ENCODE measurements at places on chromosomes 2 and 18.
A peak's percentile ranks its signal among the peaks of the same experiment; 100 is the strongest.

DNA sequence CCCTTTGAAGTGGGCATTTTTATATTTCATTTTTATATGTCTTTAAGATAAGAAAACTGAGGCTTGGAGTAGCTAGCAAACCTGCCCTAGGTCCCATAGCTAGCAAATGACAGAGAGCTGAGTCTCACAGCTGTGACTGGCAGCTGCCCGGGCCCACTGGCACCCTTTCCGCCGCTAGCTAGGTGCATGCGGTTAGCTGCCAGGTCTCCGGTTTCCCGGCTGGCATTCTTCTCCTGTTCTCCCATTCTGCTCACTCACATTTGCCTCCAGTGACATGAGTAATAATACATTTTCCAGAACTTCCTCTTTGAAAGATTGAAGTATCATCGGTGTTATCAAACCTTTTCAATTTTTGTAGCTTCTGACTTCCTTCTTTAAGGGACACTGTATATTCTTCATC is 38.7 kb downstream of the MTCL1 start:
- DNase-seq: no peak

DNA sequence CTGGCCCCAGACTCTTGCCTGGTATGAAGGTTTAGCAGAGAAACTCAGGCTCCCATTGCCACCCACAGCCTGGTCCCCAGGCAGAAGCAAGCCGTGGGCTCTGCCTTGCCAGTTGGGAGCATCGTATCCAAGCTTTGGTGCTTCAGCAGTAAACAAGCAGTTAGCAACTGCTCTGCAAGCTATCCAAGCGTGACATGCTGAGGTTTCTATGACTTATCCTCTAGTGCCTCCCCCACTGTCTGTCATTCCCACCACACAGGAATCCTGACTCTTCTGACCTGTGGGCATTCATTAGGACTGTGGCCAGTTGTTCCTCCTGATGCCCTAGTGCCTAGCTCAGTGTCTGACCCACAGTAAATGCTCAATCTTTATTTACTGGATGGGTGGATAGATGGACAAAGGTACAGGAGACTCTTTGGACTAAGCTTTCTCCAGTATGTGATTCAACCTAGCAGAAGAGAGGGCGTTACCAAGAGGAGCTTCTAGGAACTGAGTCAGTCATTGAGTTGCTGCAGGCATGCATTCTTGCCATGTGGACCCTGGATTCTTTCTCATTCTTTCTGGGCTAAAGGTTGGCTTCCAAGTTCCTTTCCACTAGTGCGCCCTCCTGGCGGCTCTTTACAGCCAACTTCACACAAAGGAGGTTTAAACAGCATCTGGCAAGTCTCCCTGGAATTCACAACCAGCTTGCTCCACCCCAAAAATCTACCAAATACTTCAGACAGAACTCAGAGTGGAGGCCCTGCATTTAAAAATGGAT is 40.6 kb upstream of the MRPL19 start:
- DNase-seq: peak; percentile 94

- DNase-seq: no peak
Measured at GRCh38 chr2:177721818-177722567, 329.4 kb downstream of the AGPS start.

- DNase-seq: no peak
Measured at GRCh38 chr2:40746191-40746590, 294.3 kb upstream of the SLC8A1 start.

DNA sequence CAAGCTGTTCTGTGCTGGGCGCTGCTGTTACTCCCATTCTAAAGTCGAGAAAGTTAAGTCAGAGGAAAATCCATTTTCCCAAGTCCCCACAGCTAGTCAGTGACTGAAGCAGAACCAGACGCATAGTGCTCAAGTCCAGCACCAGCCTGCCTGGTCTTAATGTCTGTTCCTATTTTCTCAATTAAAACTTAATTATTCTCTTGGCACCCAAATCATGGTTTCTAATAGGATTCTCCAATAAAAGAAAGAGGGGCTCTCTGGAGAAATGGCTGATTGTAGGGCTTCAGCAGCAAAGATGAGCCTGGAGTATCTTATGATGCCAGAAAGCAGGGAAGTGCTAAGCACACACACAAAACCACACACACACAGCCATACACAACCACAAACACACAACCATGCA is 531.0 kb upstream of the SALL3 start:
- no peak for DNase-seq

GRCh38 chr2:283996-284794 is 3.7 kb downstream of the ALKAL2 start:
- no peak for DNase-seq

- DNase-seq: no peak
Measured at GRCh38 chr2:37873229-37873628, 51.9 kb upstream of the RMDN2 start.

- DNase-seq: no peak
Measured at GRCh38 chr2:225768741-225769140, 369.2 kb downstream of the NYAP2 start.

GRCh38 chr2:119849838-119850565 is 90.3 kb downstream of the PTPN4 start:
- peak; percentile 84 for DNase-seq

DNA sequence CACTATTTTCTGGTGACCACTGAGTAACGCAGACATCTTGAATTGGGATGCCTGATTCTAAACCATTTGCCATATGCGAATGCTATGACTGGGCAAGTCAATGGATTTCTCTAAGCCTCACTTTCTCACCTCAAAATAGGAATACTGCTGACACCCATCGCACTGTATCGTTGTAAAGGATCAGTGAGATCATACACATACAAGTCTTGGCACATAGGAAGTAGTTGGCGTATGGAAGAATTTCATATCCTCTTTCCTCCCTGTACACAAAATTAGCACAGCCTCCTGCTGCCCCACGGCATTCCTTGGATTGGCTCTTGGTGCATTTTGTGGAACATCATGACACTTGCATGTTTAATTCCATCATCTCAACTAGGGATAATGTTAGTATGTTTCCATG is 366.9 kb downstream of the CMPK2 start:
- no peak for DNase-seq

GRCh38 chr2:56380861-56381260 is 197.1 kb downstream of the CCDC85A start:
- no peak for DNase-seq

DNA sequence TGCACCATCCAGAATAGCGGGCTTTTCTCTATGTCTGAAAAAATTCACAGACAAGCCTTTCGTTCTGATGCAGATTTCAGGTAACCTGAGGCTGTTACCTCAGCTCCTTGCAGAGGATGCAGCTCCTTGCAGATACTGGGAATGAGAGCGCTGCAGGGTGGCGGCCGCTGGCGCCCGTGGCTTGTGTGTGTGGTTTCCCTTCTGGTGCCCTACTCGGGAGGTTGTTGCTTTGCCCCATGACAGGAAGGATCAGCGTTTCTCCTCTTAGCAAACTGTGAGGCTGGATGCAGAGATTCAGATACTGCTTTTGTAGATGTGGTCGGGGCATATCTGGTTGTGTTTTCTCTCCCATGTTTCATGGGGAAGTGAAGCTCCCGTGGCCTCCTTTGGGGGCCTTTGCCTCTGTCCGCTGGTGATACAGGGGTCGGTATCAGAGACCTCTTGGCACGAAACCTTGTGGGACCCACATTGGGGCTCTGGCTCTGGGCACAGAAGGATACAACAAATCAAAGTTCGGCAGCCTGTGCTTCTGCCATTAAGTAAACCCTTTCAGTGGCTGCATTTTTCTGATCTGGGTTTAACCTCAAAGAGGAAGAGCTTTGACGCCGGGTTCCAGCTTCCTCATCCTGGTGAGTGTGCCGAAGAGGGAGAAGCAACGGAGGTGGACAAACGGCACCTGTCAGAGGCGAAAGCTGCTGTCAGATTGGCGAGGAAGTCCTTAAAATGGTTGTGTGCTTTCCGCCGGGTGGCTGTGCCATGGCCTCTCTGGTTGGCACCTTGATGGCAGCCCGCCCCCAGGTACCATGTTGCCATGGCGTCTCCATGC is 127.8 kb downstream of the MBP start:
- no peak for DNase-seq

- DNase-seq: no peak
Measured at GRCh38 chr2:59032499-59032898, 791.4 kb upstream of the FANCL start.

DNA sequence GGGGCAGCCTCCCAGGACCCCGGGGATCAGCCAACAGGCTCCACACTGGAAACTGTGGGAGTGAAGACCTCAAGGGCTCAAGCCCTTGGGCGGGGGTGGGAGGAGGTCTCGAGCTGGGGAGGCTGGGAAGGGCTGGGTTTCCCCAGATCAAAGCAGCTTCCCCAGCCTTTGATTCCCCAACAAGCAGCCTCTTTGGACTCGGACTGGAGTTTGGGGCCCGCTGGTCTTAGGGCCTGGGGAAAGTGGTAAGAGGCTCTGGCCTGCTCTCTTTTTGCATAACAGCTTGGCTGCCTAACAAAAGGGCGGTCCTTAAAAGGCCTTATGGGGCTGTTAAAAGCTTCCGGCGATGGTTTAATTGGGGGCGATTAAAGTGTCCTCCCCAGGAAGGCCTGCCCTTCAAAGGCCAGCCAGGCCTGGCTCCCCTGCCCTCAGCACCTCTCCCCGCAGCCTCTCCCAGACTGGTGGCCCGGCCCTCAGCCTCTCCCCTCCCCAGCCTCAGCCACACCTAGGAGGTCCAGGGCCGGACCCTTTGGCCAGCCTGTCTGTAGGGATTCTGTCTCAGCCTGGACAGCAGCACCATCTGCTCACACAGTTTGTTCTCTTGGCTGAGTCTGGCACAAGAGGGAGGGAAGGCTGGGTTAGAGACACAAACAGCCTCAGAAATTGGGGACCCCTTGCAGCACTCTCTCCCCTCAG is 39.6 kb downstream of the ZFP36L2 start:
- no peak for DNase-seq

DNA sequence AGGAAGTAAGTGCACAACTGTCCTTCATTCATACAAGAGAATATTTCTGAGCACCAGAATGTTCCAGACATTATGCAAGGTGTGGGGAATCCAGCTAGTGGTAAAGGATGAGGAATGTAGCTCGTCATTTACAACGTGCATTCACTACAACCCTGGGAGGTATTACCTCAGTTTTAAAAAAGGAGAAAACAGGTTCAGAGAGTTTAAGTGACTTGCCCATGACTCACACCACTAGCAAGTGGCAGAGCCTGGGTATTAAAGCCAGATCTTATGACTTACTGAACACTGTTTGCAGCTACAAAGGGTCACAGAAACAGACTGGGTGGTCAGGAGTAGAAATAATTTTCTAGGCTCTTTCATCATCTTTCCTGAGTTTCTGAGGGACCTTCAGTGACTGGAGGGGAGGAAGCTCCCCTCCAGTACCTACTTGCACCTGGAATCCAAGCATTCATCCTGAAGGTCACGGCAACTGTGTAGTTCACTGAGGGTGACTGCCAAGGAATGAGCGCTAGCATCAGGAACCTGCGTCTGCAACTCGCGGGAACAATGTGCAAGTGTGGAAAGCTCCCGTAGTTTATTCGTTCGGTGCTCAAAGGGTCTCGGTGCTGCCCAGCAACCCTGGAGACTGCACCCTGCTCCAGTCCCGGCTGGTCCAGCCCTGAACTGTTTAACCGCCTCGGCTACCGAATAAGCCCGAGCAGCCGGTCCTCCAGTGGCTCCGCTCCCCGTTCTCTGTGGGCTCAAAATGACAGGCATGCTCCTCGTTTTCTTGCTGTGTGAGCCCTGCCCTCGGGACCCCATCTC is 647 bp downstream of the CCDC121 start:
- DNase-seq: peak; percentile 77

DNA sequence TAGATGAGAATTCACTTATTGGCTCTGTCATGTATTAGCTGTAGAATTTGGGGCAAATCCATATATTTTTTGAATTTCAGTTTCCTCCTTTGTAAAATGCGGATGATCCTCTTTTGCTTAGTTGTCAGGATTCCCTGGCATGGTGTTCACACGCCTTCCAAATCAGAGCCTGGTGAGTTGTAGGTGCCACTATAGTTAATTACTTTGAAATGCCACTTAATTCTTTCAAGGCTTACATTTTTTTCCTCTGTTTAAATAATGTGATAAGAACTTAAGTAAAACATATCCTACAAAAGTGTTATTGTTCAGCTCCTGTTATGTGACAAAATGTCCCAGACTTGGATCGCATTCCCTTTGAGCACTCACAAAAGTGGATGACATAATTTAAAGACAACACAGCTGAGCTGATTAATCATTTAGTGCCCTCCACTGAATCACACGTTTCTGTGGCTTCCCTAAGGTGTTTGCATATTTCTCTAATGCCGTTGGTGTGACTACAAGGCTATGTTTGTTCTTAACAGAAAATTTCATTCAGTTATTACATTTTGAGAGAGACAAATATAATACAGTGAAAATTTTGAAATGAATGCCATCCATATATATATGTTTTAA is 471.2 kb upstream of the CHST9 start:
- peak; percentile 5 for DNase-seq

DNA sequence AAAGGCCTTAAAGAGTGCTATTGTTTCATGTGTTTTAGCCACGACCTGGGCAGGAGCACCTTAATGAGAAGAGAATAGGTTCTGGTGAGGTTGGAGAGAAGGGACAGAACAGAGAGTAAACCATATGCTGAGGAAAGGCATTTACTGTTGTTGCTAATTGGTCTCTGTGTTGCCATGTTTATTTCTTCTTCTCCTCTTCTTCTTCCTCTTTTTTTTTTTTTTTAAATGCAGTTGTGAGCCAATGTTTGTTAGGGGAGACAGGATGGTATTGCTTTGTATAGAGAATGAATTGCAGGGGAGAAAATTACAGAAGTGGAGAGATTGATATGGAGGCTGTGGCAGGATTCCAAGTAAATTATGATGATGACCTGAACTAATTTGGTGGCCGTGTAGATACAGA is 2.6 kb downstream of the SCN9A start:
- no peak for DNase-seq

- no peak for DNase-seq
Measured at GRCh38 chr2:84970868-84971509, at the start of gene KCMF1. KCMF1 (plus strand) TSS chr2:84971161; CDS start chr2:84971452, 291 bp downstream.

DNA sequence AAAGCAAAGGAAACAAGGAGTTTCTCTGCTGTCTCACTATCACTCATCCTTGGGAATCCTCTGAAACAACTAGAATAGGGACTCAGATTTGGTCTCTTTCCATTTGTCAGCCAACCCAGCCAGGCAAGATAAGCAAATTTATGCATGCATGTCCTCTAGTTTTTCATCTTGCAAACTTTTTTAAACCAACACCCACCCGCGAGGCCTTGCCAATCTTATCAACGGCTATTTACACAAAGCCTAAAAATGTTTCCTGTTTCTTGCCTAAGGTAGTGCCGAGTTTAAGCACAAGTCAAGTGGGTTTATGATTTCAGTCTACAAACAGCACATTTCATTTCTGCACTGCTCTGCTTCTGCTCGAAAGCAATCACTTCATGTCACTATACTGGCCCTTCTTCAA is 240.9 kb downstream of the STK39 start:
- DNase-seq: no peak

DNA sequence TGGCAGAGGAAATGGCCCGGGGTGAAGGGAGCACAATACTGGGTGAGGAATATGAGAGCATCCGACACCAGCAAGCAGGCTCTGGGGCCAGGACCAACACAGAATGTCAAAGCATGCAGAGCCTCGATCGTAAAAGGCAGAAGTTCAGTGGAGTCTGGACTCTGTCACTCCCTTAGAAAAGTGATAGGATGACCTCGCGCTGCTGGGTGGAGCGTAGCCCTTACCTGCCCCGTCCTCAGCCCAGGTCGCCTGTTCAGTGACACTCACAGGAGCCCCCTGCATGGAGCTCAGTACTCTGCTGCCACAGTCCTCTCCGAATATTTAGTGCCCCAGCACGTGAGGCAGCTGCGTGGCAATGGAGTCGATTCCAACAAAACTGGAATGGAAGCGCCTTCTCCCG is 236.7 kb upstream of the MYT1L start:
- DNase-seq: no peak

- DNase-seq: no peak
Measured at GRCh38 chr2:158598862-158599517, 142.2 kb downstream of the PKP4 start.

GRCh38 chr2:176514276-176514675 is 245.0 kb downstream of the MTX2 start:
- DNase-seq: peak; percentile 21

All from keratinocyte (primary cell).